Pulmonary artery endothelial cell (primary cell): ENCODE measurements at places on chromosomes 1 and 21. TPM values are rescaled to one million over a fixed set of nuclear protein-coding genes. Genes with fewer than 3 reads are reported as not detected.

NKAIN1 gene
- 0.32 TPM in 1 of 2 replicates, not detected in the other for total RNA-seq

GRIK3 gene
- total RNA-seq: not detected in 2 replicates

CRNN gene
- total RNA-seq: not detected in 2 replicates

RAB3B gene
- total RNA-seq: 14.8 and 23.3 TPM in 2 replicates

BGLAP gene
- total RNA-seq: 0.13 and 0.32 TPM in 2 replicates

S100A12 gene
- total RNA-seq: not detected in 2 replicates

WDR64 gene
- not detected in 2 replicates for total RNA-seq

DNM3 gene
- total RNA-seq: 0.59 and 2.4 TPM in 2 replicates

AADACL3 gene
- total RNA-seq: not detected in 2 replicates

FCGR3A gene
- total RNA-seq: not detected in 2 replicates

TSSK3 gene
- 0.20 TPM in 1 of 2 replicates, not detected in the other for total RNA-seq

GPR37L1 gene
- total RNA-seq: not detected in 2 replicates

THEM5 gene
- not detected in 2 replicates for total RNA-seq

CD101 gene
- total RNA-seq: 0.11 and 0.13 TPM in 2 replicates

BLACAT1 gene
- total RNA-seq: not detected in 2 replicates

TAGLN2 gene
- 487 and 627 TPM in 2 replicates for total RNA-seq

TTLL10 gene
- not detected in 2 replicates for total RNA-seq

MARK1 gene
- total RNA-seq: 0.99 and 2.0 TPM in 2 replicates
